ENCODE measurements at places on chromosomes 16 and 17.

- no peak for DNase-seq
These were observed 39.2 kb downstream of the GPATCH8 start for GRCh38 chr17:44464037-44464436.

- no peak for DNase-seq
These were observed 143.9 kb downstream of the ANKFN1 start for GRCh38 chr17:56297184-56297583.

DNA sequence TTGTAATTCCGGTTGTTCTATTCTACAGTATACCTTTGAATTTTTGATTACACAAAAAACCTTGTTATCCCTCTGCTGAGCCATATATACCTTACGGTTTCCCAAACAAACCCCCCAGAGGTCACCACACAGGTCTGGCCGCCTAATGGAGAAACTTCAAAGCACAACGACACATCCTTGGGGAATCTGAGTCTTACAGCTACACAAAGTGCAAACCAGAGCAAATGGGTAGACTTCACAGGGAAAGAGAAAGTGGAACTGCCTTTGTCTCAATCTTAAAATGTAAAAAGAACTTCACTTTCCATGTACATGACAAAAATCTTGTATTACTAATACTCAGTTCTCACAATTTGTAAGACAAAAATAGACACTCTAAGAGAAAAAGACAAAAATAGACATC is 2.7 kb downstream of the FBXO31 start:
- no peak for DNase-seq

- no peak for DNase-seq
These were observed 13.1 kb downstream of the SLC38A8 start for GRCh38 chr16:84029297-84030047.

GRCh38 chr16:11047057-11047456 is 102.7 kb downstream of the CLEC16A start:
- DNase-seq = no peak

DNA sequence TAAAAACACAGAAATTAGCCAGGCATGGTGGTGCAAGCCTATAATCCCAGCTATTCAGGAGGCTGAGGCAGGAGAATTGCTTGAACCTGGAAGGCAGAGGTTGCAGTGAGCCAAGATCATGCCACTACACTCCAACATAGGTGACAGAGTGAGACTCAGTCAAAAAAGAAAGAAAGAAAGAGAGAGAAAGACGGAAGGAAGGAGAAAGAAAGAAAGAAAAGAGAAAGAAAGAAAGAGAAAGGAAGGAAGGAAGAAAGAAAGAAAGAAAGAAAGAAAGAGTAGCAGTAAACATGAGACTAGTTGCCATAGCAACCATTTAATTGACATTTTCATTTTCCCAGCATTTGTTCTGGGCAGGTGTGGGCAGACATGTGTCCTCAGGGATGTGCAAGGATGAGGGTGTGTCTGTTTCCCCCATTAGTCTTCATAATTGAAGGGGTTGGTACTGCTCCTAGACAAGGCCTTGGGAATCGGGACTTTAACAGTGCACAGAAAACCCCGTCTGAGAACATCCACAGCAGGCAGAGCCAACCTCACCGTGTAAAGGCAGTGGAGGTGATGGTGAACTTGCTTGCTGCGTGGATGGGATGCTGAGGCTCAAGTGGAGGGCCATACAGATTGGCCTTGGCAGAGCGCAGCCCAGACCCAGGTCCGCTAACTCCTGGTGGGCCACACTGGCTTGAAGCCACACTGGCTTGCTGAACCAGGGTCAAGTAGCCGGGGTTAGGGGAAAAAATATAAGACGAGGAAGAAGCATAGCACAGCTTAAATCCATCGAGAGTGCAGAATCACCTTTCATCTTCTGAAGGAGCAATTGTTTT is 35.2 kb upstream of the KIFC3 start:
- DNase-seq = no peak

DNA sequence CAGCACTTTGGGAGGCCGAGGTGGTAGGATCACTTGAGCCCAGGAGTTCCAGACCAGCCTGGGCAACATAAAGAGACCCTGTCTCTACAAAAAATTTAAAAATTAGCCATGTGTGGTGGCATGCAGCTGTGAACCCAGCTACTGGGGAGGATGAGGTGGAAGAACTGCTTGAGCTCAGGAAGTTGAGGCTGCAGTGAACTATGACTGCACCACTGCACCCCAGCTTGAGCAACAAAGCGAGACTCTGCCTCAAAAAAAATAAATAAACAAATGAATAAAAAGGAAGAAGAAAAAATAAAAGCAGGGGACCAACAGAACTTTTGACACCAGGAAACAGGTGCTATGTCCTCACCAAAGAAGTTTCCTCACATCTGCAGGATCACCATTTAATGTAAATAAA is 14.2 kb downstream of the TERF2 start:
- DNase-seq = no peak

DNA sequence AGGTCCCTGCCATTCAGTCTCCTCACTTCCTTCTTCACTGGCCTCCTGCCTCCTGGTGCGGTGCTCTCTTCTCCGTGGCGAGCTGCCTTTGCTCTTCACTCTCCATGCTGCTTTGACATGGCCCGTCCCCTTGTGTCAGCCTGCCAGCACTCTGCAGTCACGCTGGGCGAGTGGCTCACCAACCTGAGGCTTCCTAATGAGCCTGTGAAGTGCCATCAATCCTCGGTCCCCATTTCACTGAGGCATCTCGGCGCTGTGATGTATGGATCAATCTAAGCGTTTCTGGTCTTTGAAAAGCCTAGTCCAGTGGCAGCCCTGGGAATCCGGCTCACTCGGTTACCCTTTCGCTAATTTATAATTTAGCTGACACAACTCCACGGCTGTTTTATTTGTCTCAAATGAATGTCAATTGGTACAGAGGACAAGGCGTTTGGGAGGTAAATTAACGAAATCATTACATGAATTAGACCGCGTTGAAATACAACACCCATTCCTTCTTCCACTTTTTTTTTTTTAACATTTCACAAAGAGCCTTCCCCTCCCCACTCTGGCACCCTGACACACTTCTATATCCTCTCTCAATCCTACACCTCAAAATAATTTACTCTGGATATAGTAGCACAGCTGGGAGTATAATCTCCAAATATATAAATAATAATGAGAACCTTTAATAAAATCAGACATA is 610.7 kb downstream of the TMEM114 start:
- DNase-seq = no peak

- DNase-seq = no peak
These were observed 5.9 kb upstream of the AATK start for GRCh38 chr17:81171941-81172340.

DNA sequence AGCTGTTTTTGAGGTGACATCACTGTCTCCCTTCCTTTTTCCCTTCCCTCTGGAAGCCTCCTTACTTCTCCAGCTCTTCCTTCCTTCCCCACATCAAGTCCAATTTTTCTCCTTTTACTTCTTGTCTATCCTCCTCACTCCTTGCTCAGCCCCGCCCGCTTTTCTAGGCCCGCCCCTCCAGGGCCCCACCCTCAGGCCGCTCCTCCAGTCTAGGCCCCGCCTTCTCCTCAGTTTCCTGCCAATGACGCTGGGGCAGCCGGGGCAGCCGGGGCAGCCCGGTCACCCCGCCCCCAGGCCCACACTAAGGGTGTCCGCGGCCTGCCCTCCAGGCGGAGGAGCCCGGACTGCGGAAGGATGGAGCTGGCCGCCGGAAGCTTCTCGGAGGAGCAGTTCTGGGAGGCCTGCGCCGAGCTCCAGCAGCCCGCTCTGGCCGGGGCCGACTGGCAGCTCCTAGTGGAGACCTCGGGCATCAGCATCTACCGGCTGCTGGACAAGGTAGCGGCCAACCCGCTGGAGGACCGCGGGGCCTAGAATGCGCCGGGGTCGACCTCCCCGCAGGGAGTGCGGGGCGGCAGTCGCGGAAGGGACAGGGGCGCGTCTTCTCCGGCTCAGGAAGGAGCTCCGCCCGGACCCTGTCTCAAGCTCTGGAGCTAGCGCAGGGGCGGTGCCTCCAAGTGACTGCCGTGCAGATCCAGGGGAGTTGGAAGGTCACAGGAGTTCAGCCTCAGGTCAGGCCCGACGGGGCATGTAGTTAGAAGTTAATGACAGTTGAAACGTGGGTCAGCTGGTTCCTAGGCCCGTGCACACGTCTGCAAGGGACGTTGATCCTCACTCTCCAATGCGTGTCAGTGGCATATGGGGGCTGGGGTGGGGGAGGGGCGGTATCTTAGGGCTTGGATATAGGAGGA is at the start of gene PCTP:
PCTP (plus strand) TSS at position 302 of the 908 bp plus-strand sequence; CDS start at position 355, 53 bp downstream.
- peak; percentile 85 for DNase-seq

GRCh38 chr16:46629331-46630219 is 8.4 kb upstream of the SHCBP1 start:
- no peak for DNase-seq

DNA sequence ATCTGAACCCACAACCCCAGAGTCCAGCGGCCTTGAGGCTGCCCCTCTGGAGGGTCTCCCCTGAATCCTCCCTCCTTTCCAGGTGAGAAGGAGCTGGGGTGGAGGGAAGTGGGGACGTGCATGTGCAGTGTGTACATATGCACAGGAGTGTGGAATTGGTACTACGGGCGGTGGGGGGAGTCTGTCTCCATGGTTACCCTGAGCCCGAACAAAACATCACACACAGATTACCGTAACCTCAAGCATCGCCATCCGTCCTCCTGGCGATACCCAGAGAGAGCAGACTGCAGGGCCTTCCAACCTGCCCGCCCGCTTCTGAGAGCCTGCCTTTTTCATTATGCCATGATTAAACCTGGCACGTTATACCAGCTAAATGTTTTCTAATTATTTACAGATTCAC is 25.1 kb downstream of the GSG1L start:
- DNase-seq = no peak

DNA sequence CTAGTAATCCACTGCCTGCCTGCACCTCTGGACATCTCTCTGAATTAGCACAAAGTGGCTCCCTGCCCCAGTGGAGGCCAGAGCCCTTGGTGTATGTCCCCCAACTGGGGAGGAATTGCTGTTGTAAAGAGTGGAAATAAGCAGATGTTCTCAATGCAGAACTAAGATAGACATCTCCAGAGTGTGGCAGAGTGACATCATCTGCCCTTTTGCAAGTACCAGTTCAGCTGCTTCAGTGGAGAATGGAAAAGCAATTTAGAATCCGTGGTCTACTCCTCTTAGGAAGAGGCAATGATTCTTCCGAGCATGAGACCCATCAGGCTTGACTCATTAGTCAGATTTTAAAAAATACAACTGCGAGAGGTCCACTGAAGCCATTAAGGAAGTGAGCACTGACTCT is 1512.0 kb upstream of the GOT2 start:
- no peak for DNase-seq

DNA sequence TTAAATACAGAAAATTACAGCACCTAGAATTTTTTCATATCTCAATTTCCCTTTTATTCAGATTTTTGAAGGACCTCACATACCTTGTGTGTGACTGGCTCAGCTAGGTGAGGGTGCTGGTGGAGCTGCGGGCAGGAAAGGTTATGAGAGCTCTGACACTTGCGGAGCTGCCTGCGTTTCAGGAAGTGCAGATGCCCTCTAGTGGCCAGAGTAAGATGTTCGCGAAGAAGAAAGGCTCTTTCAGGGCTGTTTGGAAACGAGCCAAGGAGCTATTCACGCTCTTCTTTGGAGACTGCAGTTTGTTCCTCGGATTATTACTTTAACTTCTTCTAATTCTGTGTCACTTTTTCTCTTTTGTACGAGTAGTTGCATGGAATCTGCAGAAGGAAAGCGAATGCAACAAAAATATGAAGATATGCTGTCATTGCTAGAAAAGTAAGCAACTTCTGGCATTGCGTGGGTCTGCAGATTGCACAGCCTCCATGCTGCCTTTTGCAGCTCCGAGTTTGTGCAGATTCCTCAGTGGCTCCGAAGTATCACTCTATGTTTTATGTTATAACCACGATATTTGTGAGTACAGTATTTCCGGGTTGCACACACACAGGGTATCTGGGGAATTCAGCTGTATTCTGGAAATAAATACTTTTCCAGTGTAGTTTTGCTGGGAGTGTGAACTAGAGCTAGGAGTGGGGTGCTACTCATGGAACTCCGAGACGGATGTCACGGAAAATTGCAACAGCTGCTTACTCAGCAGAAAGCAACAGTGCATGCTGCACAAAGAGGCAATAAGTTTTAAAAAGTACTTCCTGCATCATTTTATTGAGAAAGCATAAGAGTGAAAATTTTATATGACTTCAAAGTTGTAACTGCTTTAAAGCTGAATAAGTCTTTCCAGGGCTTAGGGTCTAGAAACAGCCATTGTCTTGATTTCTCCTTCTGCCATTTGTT is 46.3 kb downstream of the DNAH9 start:
- peak; percentile 16 for DNase-seq

DNA sequence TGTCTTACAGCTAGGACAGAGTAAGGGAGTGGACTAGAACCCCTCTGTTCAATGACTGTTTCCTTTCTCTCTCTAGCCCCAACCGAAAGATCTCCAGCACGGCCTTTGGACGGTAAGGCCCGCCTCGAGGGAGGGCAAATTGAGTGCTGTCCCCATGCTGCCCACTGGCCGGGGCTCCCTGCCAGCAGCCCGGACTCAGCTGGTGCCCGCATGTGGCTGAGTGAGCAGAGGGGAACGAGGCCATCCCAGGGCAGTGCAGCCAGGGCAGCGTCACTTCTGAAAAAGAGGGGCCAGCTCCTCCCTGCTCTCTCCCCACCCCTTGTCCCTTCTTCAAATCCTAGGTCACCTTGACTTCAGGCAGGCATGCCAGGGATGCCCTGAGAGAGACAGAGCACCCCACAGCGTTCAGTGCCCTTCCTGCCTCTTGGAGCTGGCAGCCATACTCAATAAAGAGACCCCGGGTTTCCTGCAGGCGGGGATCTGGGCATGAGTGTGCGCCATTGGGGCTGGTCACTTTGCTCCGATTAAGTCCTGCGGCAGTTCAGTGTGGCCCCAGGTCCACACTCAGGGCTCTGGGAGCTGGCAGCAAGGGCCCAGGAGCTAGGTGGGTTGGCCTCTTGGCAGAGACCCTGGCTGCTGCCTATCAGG is 130.9 kb downstream of the RAB11FIP4 start:
- no peak for DNase-seq
